ENCODE measurements at places on chromosomes 7 and 10.

GRCh38 chr7:1961701-1962276 is 271.0 kb downstream of the MAD1L1 start:
- peak; percentile 29 for DNase-seq

DNA sequence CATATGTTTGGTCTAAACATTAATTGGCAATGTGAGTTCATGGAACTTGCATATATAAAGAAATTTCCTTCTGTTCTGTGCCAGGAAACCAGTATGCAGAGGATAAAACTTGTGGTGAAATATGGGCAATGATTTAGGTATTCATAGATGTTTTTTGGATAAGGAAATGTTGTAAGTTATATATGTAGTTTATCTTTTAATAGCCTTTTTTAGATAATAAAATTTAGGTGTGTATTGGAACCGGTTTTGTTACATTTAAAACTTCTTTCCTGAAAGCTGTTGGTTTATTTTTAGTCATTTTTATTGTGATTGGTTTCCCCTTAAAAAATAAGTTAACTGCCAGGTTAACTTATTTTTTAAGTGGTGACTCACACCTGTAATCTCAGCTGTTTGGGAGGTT is 22.1 kb downstream of the TAX1BP1 start:
- DNase-seq, result no peak

- DNase-seq, result no peak
Observed at GRCh38 chr7:112381311-112382091, 68.8 kb upstream of the IFRD1 start.

DNA sequence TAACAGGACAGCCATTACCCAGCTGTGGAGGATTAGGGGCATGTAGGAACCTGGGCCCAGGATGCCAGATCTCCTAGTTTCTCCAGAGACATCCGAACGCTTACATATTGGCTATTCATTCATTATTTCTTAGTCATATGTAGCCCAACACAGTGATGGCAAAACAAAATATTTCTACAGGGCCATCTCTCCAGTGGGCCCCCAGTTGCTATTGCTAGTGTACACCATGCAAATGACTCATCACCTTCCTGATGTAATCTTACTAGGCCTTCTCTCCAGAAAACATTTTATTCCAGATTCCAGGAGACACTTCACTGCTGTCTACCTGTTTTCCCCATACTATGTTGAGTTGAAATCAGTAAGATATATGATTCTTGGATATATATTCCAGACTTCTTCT is 201.7 kb downstream of the PLXDC2 start:
- DNase-seq, result no peak

DNA sequence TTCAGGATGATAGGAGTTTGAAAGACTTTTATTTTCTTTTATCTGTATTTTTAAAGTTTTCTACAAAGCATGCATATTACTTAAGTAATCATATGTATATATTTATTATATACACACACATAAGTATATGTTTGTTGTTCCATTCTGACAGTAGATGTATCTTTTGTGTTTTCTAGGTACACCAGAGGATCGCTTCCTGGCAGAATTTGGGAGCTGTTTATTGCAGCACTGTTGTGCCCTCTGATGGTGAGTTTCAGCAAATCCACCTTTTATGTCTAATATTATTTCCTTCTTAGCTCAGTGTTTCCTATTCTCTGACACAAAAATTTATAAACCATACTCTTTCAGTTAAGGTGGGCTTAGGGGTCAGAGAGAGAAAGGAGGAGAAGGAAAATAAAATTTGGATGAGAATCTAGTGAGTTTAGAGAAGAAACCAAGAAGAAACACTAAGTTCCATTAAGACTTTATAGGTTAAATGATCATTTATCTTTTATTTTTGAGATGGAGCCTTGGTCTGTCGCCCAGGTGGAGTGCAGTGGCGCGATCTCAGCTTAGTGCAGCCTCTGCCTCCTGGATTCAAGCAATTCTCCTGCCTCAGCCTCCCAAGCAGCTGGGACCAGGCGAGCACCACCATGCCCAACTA is 59.2 kb upstream of the OIT3 start:
- DNase-seq, result peak; percentile 10

DNA sequence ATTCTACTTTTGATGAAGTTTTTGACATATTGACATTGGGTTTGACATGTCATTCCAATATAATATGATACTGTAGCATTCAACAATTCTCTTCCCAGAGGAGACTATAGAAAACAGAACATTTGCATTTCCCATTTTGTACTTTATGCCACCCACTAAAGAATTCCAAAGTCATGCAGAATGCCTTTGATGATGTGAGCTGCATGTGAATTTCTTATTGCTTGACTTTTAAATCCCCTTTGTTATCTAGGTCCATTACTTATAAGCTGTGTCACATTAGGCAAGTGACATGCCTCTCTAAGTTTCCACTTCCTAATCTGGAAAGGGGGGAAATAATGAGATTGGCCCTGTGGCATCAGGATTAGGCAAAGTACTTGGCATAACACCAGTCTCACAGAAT is 436.7 kb downstream of the AUTS2 start:
- DNase-seq, result no peak

DNA sequence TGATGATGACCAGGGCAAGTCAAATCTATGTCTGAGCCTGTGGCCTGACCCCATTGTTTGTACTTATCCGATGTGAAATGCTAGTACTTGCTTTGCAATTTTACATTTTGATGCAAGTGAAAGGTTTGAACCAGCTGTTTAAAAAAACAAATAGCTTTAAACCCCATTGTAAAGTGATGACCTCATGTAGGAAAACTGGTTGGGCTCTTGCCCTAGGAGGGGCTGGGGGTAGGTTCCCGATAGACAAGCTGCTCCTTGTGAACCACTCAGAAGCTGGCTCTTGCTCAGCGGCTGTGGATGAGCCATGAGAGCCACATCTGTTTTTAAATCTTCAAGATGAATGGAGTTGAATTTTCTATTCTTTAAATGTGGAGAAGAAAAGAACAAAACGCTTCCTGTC is 185.3 kb downstream of the WDR11 start:
- DNase-seq, result no peak

- no peak for DNase-seq
Observed at GRCh38 chr7:132092106-132092505, 484.2 kb downstream of the PLXNA4 start.

DNA sequence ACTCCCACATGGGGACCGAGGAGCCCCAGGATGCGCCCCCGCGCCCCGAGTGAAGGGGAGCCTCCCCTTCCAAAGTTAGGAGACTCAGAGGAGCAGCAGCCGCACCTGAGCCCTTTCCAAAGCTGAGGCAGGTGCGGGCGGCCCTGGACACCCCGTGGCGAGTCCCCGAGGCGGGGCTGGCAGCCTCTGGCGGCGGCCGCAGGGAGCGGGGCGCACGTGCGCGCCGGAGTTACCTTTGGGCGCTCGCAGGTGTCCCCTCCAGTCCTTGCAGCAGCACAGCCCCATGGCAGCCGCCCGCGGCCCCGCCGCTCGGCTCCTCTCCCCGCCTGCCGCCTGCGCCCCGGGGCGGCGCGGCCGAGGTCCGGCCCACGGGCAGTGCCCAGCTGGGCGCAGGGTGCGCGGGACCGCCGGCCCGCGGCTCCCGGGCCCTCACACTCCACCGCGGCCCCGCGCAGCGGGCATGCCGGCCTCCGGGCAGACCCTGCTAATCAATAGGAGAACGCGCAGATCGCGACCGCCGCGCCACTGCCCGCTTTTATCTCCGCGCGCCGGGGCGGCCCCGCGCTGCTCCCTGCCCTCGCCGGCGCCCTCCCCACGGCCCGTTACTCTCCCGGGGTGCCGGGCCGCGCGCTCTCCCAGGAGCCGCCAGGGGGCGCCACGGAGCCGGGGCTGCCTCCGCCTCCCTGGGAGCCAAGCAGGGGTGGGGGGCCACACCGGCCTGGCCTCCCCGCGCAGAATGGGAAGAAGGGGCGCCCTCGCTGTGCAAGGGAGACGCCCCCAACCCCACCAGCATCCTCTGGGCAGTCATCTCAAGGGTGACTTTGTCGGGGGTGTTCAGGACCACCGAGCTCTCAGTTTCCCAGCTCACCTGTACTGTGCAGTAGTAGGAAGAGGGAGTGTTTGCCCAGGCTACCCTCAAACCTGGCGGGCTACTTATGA is 80.8 kb downstream of the ARHGAP22 start:
- no peak for DNase-seq

DNA sequence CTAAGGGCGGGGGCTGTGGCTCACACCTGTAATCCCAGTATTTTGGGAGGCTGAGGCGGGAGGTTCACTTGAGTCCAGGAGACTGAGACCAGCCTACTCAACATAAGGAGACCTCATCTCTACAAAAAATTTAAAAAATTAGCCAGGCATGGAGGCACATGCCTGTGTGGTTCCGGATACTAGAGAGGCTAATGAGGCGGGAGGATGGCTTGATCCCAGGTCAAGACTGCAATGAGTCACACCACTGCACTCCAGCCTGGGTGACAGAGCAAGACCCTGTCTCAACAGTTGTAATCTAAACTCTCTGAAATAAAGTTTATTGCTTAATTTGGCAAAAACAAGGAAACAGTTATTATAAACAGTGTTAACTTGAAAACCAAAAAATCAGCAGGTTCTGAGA is 123.3 kb downstream of the USP6NL start:
- no peak for DNase-seq

DNA sequence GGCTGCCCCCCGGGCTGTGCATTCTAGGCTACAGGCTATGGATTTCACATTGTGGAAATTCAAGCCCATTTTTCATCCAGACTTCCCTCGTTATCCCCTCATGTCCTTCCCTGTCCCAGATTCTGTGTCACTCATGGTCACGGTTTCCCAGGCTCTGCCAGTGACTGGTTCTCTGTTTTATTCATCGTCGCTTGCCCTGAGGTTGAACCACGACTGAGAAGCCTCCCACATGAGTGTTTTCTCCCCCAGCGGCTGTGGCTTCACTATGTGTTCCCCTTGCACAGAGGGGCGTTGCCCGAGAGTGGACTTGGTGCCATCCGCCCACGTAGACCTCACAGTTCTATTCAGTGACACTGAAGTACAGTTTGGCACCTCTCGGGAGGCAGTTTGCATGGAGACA is 14.0 kb downstream of the NOM1 start:
- no peak for DNase-seq

DNA sequence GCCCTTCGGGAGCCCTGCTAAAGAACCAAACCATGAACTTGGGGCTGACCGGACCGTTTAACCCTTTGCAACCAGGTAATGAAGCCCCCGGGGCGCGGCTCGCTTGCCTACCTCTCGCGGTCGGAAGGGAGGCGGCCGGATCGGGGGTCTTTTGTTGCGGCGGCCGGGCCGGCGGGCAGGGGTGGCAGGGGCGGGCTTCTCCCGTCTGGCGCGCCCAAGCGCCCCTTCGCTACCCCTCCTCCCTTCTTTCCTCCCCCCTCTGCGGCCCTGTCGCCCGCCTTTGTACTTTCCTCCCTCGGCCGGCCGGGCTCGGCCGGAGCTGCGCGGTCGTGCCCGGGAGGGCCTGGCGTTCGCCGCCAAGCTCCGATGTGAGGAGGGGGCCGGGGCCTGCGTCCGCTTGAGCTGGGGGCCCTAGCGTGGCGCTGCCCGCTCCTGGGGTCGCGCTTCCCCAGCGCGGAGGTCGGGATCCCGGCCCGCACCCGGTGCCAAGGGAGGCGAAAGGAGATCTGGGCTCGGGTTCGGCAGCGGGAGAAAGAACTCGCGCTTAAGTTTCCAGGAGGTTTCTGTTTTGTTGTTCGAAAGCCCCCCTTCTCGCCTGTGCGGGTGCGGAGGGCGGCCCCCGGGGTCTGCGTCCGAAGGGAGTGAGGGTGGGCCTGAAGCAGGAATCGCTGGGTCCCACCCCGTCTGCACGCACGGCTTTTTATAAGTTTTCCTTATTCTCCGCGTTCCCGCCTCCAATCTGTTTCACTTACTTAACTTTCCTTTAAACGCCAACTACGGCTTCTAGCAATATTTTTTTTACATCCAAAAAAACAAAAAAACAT is 436.8 kb upstream of the GALNT17 start:
- DNase-seq, result no peak

GRCh38 chr10:15457382-15457781 is 86.3 kb upstream of the FAM171A1 start:
- no peak for DNase-seq

GRCh38 chr7:30330134-30331111 is 46.0 kb downstream of the ZNRF2 start:
- no peak for DNase-seq

DNA sequence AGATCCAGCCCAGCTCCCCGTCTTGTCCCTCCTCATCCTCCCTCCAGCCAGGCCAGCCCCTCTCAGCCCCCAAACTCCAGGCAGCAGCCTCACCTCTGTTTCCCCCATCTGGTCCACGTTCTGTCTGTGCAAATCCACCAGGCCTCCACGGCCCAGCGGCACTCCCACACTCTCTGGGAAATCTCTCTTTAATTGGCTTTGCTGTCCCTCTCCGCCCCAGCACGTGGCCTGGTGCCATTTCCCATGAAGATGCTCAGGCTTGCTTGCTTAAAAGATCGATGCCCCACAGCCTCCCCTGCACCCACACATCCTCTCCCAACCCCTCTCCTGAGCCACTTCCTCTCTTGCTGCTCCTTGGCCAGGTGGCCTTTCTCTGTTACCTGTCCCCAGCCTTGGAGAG is 39.3 kb downstream of the PRF1 start:
- DNase-seq, result no peak

DNA sequence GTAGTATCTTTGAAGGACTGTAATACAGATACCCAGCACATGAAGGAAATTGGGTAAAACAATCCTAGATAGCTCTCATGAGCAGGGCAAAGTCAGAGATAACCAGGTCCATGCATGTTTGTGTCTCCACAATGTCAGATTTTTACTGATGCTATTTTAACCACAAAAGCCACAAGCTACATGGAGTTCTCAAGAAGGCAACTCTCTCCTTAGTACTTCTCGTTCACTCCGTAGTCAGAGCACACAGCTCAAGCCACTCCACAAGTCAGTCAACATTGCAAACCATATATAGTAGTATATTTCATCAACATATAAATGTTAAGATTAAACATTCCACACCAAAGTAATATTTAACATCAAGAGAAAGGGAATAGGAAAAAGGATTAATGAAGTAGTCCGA is 98.0 kb upstream of the PIK3CG start:
- DNase-seq, result no peak

GRCh38 chr10:100739517-100740368 is 5.6 kb upstream of the PAX2 start:
- no peak for DNase-seq

DNA sequence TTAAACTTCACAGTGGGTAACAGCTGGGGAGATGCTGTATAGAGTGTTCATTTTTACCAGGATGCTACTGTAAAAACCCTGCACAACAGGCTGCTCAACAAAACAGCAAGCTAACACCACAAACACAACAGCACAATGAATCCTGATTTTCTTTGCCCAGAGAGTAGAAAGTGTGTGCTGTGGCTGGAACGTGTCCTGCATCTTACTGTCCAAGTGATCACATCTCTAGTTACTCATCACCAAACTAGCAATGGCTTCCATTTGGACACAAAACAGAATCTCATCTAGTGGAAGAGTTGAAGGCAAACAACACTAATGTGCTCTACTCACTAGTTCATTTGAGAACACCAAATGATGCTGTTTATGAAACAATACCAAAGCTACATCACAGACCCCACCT is 121.2 kb downstream of the SLC25A13 start:
- DNase-seq, result no peak
